Activated naive CD4-positive, alpha-beta T cell (primary cell): ENCODE measurements at places on chromosomes 3 and 15.

DNA sequence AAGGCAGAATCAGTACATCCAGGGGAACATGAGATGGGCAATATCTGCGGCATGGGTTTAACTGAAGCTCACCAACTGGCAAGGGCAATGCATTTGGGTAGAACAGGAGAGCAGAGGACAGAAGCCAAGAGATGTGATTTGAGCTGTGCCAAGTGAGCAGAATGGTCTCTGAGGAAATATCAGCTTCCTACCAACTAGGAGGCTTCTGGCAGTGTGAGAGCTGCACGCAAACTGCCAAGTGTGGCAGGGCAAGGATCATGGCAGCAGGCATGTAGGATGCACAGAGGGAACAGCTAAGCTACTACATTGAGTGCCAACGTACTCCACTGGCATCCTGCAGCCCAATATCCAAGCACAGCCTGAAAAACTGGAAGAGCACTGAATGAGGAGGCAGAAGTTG lies 1036.5 kb downstream of the TUSC7 start:
- DNase-seq = no peak

- DNase-seq = no peak
These were observed 585.9 kb downstream of the OTOL1 start for GRCh38 chr3:162082516-162082915.

DNA sequence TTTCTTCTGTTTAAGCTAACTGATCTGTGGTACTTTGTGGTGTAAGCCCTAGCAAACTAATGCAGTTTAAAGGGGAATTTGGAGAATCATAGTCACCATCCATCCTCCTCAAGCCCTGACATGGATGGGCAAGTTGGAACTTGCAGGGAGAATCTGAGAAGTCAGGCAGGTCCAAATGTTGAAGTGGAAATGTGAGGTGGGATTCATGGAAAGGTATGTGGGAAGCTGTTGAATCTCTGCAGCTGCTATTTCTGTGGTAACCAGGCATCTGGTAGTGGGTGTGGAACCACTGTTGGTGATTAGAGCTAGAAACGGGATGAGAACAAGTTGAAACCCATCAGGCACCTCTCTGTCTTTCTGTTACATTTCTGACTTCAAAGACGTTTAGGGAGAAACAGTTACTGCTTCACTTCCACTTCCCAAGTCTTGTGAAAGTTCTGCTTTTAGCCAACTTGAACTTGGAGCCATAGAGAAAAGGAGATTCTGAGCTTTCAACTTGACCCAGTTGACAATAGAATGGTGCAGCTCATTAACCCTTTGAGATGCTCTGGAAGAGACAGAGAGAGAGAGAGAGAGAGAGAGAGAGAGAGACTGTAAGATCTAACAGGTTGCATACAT lies 38.1 kb upstream of the NMNAT3 start:
- no peak for DNase-seq

- DNase-seq = no peak
These were observed 476.2 kb upstream of the RASGRP1 start for GRCh38 chr15:39040861-39041260.

DNA sequence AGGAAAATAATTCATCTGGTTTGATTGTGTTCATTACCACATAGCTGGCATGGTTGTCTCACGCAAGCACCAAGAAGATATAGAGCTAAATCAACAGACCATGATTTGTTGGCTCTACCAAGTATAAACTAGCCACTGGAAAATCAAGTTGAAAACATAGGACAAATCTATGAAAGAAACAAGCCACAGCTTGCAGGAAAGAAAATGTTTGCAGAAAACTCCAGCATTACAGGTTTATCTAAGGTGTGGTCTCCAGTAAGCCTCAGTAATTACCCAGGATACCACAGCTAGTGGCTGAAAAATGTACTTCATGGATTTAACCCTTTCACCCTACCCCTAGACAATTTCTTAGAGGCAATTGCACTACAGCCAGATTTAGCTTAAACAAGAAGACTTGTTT lies 340.6 kb downstream of the SOX2 start:
- no peak for DNase-seq

GRCh38 chr3:152330559-152330958 lies 61.8 kb downstream of the MBNL1 start:
- DNase-seq = no peak

DNA sequence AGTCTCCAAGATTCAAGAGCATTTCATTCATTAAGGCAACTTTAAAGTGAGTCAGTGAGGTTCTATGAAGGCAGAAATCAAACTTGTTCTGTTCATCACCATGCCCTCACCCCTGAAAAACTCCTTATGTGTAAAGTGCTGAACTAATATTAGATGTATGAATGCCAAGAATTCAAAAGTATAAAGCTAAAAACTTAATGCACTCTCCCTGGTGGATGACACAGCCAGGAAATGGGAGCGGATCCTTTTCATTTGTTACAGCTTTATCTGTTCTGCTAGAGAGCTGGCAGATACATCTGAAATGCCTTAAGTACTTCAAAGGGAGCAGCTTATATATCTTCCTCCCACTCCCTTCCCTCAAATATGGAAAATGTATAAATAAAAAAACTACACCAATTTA lies 8.2 kb downstream of the TXNRD3 start:
- DNase-seq = no peak

DNA sequence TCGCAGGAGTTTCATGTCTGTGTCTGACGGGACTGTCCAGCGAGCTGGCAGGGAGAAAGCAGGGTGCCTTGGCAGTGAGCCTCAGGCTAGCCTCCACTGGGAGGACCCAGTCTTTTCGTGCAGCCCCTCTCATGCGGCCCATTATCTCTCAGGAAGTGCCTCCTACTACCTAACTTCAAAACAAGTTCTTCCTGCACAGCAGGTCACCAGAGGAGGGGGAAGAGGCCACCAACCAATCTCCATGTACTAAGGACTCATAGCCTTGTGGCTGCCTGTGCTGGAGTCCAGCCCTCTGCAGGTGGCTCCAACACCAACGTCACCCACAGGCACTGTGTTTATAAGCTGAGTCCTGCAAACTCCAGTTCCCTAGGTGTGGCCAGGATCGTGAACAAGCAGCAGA lies 4.8 kb downstream of the VIPR1 start:
- DNase-seq = no peak

GRCh38 chr15:71458089-71458660 lies 342.9 kb downstream of the THSD4 start:
- DNase-seq = no peak

GRCh38 chr3:124890573-124891190 lies 3.5 kb upstream of the ITGB5 start:
- no peak for DNase-seq

DNA sequence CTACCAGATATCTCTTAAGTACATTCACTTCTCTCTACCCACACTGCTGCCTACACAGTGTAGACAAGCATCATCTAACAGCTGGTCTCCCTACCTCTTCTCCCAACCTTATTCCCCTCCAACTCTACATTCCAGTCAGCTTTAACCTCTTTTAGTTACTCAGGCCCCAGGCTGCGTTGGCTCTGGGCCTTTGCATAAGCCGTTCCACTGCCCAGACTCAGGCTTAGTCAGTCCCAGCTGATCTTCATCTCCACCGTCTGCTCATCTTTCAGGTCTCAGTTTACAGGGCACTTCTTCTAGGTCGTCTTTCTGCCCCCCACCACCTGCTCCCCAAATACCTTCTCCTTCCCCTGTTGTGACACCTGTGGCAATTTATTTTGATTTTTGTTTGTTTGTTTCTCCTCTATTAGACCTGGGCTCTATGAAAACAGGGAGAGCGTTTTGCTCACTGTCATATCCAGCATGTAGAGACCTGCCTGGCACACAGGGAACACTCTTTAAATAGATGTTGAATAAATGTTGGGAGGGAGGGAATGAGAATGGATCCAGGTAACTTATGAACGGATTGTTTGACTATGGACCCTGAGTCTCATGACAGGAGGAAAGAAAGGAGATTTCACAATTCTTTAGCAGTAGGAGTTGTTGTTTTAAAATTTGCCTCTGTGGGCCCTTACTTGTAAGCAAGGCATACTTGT lies 11.1 kb downstream of the SLC27A2 start:
- no peak for DNase-seq

- DNase-seq = no peak
These were observed 135.9 kb downstream of the TBL1XR1 start for GRCh38 chr3:177061369-177061768.

- DNase-seq = no peak
These were observed at the start of gene ABCF3 for GRCh38 chr3:184186184-184186901. Gene ABCF3 (plus strand): TSS chr3:184186199. CDS start chr3:184186208, 9 bp downstream.

- DNase-seq = no peak
These were observed 4.0 kb upstream of the SEMA3F start for GRCh38 chr3:50150863-50151686.

- no peak for DNase-seq
These were observed 711.7 kb downstream of the EDEM1 start for GRCh38 chr3:5899014-5899761.

DNA sequence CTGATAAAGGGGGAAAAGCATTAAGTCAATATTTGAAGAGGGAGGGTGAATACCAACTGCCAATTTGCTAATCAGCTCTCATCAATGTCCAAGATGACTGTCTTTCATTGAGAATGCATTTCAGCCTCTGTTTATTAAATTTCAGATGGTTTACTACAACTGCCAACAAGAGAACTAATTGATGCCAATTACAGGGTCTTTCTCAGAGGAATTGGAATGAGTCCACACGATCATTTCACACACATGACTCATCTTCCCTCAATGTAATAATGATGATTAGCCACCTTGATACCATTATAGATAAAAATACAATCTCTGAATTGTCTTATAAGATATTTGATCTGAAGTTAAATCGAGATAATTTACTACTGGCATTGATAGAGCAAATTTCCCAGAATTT lies 1274.4 kb downstream of the ROBO2 start:
- DNase-seq = no peak

GRCh38 chr3:150495563-150496168 lies 50.6 kb downstream of the SERP1 start:
- no peak for DNase-seq
